ENCODE measurements at places on chromosomes 16 and 17.

DNA sequence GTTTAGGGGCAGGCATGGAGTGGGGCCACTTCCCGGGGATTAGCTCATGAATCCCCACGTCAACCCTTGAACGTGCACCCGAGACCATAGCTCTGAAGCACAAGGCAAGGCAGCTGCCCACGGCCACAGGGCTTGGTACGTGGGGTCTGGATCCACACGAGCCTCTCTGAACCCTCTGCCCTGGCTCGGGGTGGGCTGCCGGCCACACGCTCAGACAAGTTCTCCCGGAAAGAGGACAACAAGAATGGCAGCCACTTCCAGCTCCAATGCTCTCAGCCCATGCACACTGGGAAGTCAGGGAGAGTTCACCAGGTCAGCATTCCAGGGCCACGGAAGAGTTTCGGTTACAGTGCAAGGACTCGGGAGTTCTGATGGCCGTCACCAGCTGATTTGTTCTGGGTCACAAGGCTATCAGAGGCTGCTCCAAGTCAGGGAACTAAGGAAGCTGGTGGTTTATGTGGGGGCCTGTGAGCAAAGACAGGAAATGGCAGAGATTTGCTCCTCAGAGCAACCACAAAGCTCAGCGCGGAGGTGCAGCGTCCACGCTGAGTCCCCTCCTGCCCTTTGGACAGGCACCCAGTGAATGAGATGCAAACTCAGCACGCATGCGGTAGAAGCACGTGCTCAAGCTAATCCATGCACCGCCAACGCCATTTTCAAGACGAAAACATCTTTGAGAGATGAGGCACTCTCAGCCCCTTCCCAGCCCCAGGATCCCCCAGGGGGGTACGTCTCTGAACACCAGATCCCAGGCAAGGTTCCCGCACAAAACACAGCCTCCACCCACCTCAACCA, 356.4 kb downstream of the FOXL1 start:
- no peak for DNase-seq

DNA sequence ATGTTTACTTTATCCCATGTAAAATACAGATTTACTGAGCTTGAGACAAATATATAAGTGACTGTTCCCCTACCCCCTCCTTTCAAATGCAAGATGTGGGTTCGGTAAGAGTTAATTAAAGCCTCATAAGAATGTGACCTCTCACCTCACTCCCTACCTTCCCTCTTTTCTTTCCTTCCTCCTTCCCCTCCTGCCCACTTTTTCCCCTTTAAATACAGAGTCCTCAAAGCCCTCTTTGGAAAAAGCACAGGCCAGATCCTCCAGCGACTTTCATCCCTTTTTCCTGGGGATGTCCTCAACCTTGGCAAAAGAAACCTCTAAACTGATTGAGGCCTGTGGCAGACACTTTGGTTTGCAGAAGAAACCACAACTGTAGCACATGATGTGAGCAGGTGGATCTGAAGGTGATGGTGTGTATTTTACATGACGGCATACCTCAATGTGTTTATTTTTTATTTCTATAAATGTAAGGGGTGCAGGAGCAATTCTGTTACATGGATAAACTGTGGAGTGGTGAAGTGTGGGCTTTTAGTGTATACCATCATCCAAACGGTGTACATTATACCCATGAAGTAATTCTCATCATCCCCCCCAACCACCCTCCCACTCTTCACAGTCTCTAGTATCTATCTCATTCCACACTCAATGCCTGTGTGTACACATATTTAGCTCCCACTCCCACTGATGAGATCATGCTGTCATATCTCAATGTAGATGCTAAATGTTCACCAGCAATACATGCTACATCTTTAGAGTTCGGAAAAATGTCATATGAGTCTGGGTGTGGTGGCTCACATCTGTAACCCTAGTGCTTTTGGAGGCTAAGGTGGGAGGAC, 77.7 kb downstream of the XYLT1 start:
- DNase-seq, result no peak

DNA sequence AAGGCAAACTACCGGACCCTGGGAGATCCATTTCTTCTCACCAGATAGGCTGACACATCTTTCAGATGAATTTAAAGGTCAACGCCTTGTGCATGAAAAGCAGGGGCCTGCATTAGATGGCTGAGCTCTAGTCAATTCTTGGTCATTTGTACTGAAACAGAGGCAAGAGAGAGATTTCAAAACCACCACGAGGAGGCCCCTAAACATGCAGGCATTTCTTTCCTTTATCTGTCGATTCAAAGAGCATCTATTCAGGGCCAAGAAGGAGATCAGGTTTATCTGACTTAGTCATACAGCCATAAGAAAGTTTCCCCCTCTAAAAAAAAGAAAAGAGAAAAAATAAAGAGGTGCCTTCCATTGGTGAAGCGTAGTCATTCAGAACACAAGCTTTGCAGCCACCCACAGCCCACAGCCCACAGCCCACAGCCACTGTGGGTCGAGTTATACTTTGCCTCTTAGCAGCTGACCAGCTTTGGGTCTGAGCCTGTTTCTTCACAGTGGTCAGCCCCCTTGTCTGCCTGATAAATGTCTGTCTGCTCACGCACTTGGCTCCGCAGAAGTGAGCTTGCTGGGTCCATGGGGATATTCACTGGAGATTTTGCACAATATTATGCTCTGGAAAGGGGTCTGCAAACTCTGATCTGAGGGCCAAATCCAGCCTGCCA, 207.5 kb downstream of the CDH13 start:
- DNase-seq, result no peak

GRCh38 chr16:67468731-67469130, 12.2 kb downstream of the ATP6V0D1 start:
- DNase-seq, result no peak

DNA sequence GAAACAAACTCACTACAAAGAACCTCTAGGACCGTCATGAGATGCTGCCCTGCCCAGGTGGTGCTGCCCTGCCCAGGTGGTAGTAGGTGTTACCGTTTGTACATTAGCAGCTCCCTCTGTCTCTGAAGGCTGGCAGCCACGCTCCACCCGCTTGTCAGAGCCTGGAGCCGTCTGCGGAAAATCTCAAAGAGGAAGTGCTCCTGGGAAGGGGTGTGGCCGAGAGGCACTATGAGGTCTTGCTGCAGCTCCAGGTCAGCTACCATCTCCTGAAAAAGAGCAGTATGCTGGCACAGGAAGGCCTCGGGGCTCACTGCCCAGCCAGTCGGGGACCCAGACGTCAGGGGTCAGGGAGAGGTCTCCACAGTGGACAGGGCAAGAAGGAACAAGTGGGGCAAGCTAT, 28.3 kb downstream of the ZNF276 start:
- no peak for DNase-seq

Measured in NCI-H526 (cell line).